ENCODE measurements at places on chromosomes 5 and 9. TPM values are rescaled to one million over a fixed set of nuclear protein-coding genes. Genes with fewer than 3 reads are reported as not detected.

DNA sequence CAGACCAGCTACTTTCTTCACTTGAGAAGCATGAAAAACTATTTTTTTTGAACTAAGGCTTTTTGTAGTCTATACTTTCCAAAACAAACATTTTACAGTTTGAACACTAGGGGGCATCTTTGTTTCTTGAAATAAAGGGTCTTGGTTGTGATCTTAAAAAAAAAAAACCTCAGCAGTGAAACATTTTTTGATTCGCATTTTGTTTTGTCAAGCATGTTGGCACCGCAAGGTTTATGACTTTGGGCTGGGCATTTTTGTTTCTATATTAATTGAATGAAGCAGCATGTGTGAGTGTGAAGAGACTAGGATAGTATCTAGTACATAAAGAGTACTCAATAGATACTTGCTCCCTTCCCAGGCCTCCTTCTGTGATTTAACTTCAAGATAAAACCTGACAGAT, 31.6 kb upstream of the ACOT12 start:
- no peak for DNase-seq

GRCh38 chr9:81915801-81916505, 12.3 kb upstream of the SPATA31D4 start:
- no peak for DNase-seq

- DNase-seq, result no peak
Observed at GRCh38 chr5:27191786-27192510, 153.6 kb upstream of the CDH9 start.

DNA sequence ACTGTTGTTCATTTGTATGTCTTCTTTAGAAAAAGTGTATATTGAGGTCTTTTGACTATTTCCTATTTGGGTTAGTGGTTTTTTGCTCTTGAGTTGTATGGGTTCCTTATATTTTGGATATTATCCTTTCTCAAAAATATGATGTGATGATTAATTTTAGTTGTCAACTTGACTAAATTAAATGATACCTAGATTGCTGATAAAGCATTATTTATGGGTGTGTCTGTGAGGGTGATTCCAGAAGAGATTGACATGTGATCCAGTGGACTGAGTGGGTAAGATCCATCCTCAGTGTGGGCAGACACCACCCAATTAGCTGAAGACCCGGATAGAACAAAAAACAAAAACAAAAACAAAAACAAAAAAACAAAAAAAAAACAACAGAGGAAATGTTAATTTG, 115.1 kb upstream of the KIF2A start:
- DNase-seq, result no peak

GRCh38 chr5:56958595-56958994, 6.7 kb upstream of the MIER3 start:
- DNase-seq, result no peak

DNA sequence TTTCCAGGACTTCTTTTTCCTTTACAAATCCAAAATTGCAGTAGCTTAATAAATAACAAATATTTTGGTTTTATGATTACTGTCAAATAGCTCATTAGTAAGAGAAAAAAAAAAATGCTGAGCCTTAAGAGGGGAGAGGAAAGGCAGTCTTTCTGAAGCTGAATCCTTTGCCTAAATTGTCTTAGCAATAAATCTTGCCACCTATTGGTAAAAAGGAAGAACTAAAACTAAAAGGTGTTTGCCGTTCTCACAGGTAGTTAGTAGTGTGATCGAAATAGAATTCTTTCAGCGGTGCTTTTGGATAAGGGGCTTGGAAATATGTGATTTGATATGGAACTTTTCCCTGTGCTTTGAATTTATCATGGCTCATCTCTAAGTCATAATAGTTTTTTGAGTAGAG, 31.2 kb downstream of the PIK3R1 start:
- DNase-seq, result no peak

- no peak for DNase-seq
Observed at GRCh38 chr5:35282810-35283209, 52.5 kb upstream of the PRLR start.

DNA sequence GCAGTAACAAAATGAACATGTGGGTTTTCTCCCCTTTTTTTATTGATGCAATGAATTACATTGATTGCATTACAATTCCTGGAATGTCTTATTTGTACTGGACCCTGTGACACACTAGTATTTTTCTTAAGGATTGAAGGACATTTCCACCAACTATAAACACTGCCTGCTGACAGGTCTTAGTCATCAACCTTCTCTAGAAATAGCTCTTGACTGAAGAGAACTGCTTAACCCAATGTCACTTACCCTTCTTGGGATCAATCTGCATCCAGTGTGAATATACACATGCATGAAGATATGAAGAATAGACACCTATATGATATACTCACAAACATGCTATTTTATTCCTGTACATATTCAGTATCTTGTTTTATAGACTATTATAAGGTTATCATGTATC, 130.6 kb downstream of the FBXO38 start:
- DNase-seq, result no peak

- no peak for DNase-seq
Observed at GRCh38 chr5:151628112-151628823, 37.1 kb upstream of the FAT2 start.

GNPDA1 gene
- 54.8 TPM for total RNA-seq

C5 gene
- 0.71 TPM for total RNA-seq

SLC2A6 gene
- total RNA-seq, result 14.2 TPM

IL13 gene
- not detected for total RNA-seq

Data from WTC11 (cell line).